ENCODE measurements at places on chromosomes 5 and 9.

- no peak for DNase-seq
These were observed 53.0 kb downstream of the ACTBL2 start for GRCh38 chr5:57429513-57430120.

DNA sequence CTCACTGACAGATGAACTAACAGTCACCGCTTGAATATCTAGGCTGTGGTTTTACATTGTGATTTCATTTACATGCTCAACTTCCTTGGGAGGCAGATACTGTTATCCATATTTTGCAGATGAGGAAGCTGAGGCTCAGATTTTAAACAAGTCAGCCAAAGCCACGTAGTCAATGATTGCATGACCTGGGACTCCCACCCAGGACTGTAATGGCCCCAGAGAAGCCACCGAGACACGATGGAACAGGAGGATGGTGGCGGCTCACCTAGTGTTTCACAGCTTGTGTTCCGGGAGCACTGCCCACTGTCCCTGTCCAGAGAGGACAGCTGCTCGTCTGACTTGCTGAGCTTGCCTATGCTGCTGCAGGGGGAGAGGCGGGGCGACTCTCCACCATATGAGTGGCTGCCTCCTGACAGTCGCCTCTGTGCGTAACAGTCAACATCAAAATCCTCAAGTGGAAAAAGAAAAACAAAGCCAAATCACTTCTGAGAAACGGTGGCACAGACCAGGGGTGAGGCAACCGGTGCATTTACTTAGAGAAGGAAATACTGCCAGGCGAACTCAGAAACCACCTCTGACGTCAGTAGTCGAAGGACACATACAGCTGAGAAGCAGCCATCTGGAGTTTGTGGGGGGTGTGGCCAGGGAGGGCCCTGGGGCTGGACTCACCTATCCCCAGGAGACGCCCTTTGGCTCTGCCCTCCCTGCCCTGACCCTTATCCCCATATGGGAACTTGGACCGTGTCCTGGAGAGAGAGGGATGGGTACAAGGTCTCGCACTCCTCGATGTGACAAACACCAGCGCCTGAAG lies 82.5 kb downstream of the PRRT1B start:
- DNase-seq: no peak

DNA sequence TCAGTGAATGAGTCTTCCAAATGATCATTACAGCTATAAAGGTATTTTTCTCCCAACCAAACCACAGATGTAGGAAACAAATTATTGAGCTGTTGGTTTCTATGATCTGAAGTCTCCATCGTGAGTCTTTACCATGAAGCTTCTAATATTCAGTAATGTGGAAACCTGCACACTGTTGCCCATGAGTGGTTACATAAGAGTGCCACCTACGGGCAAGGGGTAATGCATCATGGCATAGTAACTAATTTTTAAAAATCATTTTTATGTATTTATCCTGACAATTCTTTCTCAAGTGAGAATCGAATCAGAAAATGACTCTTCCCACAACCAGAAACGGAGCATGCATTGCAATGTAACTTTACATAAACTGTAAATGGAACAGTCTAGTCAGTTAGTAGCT lies 282.5 kb upstream of the SMARCA2 start:
- DNase-seq: no peak

DNA sequence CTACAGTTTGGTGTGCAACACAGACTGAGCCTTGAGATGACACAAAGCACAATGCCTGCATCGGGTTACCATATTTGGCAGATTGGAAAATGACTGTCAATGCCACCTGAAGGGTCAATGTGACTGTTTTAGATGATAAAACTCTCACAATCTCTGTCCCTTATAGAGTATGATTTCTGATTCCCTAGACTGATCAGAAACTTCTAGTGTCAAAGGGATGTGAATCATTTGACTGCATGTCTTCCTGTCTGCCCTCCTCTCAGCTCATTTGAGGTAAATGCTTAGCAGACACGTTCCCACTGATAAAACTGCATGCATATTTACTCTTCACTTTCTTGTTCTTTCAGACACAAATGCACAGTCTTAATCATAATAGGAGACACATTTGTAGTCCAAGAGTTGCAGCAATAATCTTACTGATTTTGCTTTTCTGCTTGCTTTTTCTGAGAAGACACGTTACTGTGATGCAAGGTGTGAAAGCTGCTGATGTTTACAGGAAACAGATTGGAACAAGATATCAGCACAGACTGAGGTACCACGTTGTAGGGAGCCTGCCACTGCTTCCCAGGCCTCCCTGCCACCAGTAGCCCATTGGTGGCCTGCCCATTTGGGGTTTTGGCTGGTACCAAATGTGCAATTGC lies 77.8 kb downstream of the GCNT4 start:
- no peak for DNase-seq

DNA sequence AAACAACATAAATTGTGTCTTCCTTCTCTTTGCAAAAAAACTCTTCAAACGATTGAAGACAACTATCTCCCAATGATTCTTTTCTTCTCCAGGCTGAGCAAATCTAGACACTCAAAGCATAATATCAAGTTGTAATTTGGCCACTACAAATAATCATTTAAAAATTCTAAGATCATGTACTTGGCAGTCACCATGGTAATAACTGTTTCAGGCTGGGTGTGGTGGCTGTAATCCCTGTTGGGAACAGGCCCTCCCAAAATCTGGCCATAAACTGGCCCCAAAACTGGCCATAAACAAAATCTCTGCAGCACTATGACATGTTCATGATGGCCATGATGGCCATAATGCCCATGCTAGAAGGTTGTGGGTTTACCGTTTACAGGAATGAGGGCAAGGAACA lies 52.0 kb downstream of the PJA2 start:
- DNase-seq: no peak

- no peak for DNase-seq
These were observed 157.0 kb downstream of the DENND1A start for GRCh38 chr9:123772967-123773366.

DNA sequence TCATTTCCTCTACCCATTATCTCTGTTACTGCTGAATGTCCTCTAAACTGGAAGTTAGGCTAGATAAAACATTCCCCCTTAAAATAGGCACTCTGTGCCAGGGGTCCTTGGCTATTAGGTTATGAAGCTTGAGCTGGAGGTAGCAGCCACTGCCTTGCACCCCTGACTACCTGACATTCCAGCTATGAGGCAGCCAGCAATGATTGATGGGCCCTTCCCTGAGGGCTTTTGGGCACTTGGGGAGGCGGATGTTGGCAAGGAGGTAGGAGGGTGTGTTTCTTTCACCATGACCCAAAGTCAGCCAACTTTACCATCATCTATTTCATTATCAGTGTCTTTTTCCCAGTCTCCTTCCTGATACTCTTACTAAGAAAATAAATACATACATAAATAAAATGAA lies 17.1 kb downstream of the TARS1 start:
- DNase-seq: no peak

DNA sequence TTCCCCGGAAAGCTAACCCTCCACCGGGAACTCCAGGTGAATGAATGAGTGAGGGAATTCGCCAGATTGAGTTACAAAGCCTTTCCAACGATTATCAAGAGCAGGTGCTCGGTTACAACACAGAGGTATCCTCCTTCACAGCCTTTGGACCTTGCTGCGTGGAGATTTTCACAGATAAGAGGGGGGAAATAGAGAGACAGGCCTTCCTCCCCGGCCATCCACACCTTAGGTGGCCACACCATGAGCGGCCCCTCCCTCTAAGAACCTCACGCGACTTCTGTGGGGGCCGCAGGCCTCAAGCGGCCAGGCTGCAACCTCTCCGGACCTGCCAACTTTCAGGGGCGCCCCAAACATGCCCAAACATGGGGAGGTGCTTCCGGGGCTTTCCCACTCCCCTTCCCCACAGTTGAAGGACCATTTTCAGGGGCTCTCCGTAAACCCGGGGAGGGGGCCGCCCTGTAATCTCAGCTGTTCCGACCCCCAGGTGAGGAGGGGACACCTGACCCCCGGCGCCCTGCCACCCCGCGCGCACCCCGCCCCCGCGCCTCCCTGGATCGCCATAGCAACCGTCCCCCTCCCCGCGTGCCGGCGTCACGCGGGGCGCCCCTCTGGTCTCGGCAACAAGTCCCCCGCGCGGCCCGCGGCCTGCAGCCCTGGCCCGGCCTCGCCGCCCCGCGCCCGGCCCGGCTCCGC lies 603 bp downstream of the DENND1A start:
- peak; percentile 13 for DNase-seq

DNA sequence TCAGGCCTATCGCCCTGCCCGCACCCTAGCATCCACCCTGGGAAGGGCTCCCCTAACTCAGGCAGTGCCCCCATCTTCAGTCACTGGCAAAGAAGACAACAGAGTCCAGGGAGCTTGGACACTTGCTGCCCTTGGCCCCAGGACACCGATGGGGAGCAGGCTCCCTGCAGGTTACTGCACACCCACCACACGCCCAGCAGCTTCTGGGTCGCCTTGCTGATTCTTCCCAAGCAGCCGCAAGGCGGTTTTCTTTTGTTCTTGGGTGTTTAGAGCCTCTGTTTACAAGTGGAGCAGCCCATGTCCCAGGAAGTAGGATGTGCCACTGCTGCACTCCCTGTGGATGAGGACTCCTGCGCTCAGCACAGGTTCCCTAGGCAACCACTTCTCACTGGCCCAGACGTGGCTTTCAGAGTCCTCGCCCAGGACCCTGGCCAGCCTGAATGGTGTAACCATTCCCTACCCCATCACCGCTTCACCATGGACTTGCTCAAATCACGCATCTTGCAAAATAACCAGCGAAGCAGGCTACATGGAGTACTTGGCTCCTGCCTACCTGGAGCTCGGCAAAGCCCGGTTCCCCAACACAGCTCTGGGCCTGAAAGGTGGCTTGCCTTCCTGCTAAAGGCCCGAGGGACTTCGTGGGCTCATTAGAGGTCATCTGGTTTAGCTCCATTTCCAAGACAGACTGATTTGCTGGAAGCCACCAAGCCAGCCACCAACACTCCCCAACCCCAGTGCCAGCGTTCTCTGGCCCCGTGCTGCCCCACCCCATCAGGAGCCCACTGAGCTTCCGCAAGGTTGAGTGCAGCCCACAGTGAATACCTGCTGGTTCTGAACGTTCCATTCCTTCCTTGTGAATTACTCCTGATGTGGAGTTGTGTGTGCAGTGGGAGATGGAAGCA lies 60.0 kb downstream of the PSMB7 start:
- no peak for DNase-seq

DNA sequence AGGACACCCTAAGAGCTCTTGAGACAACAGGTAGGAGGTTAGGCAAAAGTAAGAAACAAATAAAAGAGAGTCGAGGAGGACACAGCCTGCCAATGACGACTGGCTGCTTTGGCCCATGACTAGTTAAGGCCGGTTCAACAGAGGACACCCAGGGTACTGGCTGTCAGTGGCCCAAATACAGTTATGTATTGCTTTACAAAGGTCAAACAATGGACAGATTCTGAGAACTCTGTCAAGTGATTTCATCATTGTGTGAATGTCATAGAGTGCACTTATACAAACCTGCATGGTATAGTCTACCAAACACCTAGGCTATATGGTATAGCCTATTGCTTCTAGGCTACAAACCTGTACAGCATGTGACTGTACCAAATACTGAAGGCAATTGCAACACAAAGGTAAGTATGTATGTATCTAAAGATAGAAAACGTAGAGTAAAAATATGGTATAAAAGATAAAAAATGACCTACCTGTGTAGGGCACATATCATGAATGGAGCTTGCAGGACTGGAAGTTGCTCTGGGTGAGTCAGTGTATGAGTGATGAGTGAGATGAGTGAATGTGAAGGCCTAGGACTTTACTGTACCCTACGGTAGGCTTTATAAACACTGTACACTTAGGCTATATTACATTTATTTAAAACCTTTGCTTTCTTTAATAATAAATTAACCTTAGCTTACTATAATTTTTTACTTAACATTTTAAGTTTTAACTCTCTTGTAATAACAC lies 6.5 kb upstream of the FAM81B start:
- DNase-seq: no peak

DNA sequence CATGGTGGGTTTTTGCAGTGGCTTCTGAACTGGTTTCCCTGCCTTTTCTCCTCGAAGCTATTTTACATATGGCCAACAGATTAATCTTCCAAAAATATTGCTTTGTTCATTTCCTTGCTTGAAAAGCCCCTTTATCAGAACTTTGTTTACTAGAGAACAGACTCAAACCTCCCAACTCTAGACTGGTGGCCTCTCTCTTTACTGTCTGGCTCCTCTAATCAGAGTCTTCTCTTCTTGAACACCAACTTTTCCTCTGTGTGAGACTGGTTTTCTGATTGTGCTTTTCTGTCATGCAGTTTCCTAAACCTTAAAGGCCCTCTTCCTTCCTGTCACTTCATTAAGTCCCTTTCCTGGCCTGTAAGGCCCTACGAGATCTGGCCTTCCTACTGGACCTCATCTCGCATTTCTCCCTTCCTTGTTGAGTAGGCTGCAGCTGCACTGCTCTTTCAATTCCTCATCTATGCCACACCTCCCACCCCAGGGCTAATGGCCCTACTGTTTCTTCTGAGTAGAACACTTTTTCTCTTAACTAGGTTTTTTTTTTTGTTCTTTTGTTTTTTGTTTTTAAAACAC lies 5.7 kb downstream of the C9orf43 start:
- no peak for DNase-seq

DNA sequence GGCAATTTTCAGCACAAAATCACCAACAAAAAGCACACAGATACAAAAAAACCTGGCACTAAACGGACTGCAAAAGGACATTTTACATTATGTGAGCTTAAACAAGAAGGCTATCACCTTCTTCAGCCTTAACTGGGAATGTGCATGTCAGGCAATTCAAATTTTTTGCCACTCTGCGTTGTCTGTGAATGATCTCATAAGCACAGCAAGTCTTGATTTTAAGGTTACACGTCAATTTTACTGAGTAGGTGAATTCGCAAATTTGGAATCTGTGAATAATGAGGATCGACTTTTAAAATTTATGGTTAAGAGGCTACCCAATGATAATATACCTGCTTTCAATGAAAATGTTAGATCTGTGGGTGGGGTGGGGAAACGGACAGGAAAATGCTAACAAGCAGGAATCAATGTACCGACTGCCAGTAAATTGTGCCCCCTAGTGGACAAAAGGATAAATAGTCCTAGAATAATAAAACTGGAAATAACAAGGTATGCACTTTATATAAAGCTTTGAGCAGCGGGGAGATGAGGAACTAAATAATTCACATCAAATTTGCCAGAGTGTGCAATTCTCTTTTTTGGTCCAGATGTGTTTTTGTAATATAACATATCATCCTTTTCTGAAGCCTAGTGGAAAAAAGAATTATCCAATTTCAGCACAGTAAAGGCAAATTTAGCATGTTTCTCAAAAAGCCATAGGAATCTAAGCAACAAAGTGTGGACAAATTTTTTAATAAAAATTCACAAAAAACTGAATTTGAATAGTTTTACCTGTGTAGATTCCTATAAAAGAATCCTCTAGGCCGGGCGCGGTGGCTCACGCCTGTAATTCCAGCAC lies 20.5 kb downstream of the EQTN start:
- DNase-seq: peak; percentile 11

- DNase-seq: no peak
These were observed 2.3 kb upstream of the FUT7 start for GRCh38 chr9:137034039-137034708.
